ENCODE measurements at places on chromosomes 2 and 18.

DNA sequence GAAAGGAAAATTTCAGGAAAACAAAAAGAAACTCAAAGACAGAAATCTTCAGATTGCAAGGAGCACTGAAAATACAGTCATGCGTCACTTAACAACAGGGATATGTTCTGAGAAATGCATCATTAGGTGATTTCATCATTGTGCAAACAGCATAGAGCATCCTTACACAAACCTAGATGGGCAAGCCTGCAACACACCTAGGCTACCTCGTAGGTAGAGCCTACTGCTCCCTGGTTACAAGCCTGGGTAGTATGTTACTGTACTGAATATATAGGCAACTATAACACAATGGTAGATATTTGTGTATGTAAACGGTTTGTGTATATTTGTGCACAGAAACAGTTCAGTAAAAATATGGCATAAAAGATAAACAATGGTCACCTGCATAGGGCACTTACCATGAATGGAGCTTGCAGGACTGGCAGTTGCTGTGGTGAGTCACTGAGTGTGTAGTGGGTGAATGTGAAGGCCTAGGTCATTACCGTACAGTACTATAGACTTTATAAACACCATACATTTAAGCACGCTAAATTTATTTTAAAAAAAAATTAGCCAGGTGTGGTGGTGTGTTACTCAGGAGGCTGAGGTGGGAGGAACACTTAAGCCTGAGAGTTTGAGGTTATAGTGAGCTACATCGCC, 33.4 kb downstream of the SFXN5 start:
- peak; percentile 44 for DNase-seq

GRCh38 chr2:10923008-10923375, 11.3 kb downstream of the KCNF1 start:
- no peak for DNase-seq

DNA sequence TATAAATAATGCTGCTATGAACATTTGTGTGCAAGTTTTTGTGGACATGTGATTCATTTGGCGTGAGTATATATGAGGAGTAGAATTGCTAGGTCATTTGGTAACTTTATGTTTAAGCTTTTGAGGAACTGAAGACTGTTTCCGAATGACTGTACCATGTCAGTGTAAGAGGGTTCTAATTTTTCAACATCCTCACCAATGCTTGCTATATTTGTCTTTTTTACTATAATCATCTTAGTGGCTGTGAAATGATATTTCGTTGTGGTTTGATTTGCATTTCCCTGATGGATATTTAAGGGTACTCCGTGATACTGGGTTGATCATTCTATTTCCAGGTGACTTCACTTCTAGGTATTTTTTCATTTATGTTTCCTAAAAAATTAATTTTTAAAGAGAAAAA, 241.1 kb downstream of the BCL2 start:
- no peak for DNase-seq

- DNase-seq, result no peak
These were observed 51.5 kb upstream of the TWIST2 start for GRCh38 chr2:238796223-238796885.

- DNase-seq, result no peak
These were observed 26.8 kb downstream of the TNP1 start for GRCh38 chr2:216833061-216833460.

- no peak for DNase-seq
These were observed 106.9 kb downstream of the SP3 start for GRCh38 chr2:173858291-173858731.

DNA sequence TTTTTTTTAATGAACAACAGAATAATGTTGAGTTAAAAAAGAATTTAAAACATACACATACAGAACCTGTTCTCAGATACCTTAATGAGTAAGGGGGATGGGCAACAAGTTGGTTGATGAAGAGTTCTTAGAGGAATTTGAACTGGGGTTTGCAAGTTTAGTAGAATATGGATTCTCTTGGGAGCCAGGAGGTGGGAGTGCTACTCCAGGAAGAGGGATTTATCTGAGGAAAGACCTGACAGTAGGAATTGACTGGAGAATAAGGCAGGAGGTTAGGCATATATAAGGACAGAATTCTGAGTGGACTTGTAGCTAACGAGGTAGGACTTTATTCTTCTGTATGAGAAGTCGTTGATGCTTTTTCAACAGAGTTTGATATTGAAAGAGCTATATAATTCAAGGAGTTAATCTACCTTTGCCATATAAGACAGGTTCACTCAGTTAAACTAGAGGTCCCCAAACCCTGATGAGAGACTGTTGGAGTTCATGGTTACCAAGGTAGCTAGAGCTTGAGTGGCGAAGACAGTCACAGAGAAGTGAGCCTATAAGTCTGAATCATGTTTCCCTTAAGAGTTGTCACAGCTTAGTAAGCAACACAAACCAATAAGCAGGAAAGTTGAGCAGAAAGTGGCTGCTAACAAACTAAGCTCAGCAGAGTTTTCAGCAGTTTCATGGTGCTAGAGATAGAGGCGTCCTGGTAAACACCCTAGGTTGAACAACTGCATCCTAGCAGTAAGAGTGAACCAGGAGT, 88.2 kb downstream of the NCOA1 start:
- DNase-seq, result no peak

GRCh38 chr2:193446967-193447366, 1252.2 kb upstream of the TMEFF2 start:
- DNase-seq, result no peak

- no peak for DNase-seq
These were observed 93.1 kb upstream of the GALNT5 start for GRCh38 chr2:157164370-157164769.

DNA sequence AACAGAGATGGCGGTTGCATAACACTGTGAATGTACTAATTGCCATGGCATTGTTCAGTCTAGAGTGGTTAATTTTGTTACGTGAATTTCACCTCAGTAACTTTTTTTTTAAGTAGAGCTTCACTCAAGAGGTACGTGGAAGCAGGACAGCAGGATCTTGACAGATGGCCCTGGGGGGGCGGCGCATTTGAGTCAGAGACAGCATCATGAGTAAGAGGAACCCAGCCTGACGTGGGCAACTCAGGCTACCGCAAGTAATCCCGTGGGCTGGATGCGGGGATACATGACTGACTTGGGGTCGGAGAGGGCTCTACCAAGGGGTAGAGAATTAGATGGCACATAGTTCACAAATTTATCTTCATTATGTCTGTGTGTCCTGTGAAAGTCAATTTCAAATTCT, 38.1 kb upstream of the DAPL1 start:
- DNase-seq, result peak; percentile 72

GRCh38 chr2:21915201-21915600, 791.4 kb downstream of the TDRD15 start:
- DNase-seq, result no peak

DNA sequence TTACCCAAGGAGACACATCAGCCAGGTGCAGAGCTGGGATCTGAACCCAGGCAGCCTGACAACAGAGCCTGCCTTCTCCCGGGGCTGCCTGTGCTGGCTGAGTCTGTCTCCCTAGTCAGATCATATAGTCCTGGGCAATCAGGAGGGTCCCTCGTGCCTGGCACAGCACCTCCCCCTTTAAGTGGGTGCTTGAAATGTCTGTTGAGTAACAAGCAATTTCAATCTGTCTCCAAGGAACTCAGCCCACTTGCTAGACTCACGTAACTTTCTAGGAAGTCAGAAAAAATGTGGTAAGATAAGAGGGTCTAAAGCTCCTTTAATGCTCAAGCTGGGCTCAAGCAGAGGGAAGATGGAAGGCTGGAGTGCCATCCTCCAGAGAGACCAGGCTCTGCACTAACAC, 51.9 kb downstream of the REEP1 start:
- DNase-seq, result no peak

DNA sequence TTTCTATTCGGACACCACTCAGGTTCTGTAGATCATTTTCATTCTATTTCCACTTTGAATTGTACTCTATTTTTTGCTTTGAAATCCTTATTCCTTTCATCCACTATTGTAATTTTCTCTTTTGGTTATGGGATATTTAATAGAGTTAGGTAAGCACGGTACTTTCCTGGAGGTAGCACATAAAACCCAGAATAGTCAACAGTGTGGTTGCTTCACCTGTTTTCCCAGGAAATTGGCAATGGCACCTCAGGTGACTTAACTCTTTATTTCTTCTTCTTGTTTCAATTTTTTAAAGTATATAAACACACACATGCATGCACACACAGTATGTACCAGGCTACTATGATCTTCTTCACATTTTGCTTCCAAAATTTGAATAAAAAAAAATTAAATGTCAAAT, 682.0 kb upstream of the TMEFF2 start:
- no peak for DNase-seq

DNA sequence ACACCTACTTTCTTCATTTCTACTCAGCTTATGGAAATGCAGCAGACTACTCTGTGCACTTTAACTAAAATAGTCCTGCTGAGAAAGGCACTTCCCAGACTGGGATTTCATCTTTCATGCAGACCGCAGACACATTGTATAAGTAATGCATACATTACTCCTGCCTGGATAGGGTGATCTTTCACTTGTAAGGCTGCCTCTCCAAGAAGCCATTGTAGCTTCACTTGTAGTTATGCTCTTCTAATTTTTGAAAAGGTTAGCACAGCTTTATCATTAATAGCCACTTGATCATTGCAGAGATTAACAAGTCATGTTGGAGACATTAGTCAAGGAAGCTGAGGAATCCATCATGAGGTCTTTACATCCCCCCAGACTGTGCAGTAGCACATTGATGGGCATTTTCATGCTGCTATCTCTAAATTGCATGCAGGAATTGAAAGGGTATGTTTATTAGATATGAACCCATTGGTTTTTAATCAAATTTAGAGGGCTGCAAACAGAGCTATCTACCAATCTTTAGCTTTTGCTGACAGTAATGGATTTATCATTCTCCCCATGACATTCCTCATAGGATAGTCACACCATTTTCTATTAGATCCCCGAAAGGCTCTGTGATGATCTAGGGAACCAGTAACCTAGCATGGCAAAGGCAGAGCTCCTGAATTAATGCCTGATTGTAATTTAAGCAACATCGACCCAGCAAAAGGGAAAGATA, 1074.7 kb upstream of the NXPH2 start:
- DNase-seq, result no peak

- DNase-seq, result no peak
These were observed 133.2 kb downstream of the TMEM17 start for GRCh38 chr2:62372824-62373223.

- DNase-seq, result no peak
These were observed 92.1 kb downstream of the AOX1 start for GRCh38 chr2:200677721-200678532.

GRCh38 chr2:45210462-45211195, 201.4 kb upstream of the SIX2 start:
- peak; percentile 71 for DNase-seq

DNA sequence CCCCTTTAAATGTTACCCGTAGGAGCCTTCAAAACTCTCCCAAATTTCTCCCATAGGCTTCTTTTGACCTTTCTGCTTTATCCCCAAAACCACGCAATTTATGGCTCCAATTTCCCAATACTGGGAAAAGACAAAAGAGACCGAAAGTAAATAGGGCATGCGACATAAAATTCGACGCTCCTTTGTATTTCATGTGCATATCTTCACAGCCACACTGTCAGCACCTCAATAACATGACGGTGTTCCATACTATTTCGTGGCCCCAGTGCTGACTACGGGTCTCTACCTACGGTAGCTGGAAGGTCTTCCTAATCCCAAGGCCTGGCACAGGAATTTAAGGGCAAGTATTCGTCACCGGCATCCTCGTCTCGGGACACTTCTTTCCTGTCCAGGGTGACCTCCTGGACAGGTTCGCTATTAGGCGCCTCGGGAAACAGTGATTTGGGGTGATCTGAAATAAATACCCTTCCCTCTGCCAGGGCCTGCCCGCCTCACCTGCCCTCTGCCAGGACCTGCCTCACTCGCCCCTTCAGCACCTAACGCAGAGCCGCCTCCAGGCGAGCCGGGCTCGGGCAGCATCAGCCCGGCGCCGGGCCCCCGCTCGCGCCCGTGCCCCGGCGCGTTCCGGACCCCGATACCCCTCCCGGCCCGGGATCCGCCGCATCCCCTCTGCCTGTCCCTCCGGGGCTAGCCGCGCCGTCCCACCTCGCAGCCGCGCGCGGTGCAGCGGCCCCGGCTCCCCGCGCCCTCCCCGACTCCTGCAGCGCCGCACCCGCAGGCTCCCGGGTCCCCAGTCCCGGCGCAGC, 680 bp downstream of the DTNB start:
- DNase-seq, result no peak

DNA sequence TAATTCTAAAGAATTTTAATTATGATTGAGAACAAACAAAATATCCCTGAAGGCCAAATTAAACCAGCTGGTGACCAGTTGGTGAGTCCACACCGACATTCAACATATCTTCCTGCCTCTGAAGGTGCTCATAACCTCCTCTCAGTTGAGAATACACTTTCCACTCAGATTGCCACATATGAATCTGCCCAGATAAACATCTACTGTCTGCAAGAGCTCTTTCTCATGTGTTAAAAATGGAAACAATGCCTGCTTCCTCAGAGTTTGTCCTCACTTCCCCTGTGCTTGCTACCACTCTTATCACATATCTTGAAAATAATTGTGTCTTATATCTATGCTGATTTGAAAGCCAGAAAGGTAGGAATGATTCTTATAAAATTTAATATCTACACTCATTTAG, 177.7 kb upstream of the GULP1 start:
- DNase-seq, result no peak

DNA sequence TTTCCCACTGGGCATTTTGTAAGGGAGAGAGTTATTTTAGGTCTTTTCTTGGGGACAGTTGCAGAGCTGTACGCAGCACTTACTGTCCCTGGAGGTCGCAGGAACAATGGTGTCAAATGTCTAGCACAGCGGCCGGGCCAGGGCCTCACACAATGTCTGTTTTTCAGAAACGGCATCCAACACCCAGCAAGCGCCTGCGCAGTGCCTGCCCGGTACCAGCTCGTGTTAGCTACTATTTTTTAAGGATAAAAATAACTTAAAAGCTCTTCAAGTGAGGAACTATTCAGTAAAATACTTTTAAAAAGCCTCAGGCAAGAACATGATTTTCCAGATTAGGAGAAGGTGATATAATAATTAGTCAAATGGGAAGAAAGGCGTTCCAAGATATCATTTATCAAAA, 90.0 kb downstream of the MBP start:
- peak; percentile 33 for DNase-seq

DNA sequence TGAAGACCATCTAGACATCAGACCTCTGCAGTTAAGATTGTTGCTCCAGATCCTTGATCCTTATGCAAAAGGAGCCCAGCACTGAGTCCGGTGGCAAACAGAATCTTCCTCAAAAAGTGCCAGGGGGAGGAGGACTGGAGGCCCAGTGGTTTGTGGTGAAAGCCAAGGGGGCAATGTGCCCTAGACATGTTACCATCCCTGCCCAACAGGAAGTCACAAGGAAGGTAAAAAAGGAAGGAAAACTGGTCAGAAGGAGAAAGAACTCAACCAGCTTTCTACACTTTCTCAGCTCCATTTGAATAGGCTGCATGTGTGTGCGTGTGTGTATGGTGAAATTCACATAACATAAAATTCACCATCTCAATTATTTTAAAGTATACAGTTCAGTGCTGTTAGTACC, 25.0 kb upstream of the KDM3A start:
- DNase-seq, result no peak

DNA sequence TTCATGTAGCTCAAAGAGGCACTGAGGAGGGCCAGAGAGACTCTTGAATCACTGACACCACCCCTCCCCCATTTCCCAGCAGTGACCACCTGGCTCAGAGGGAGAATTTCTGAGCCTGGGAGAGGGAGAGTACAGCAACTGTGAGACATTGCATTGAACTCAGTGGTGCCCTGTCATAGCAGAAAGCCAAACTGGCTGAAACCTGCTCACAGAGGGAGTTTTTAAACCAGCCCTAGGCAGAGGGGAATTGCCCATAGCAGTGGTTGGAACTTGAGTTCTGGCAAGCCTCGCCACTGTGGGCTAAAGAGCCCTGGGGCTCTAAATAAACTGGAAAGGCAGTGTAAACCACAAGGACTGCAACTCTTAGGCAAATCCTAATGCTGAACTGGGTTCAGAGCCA, 243.1 kb downstream of the ADCYAP1 start:
- DNase-seq, result no peak

GRCh38 chr2:232658217-232658785, 24.9 kb downstream of the EFHD1 start:
- DNase-seq, result peak; percentile 15

All from bronchial epithelial cell (primary cell).